ENCODE measurements at places on chromosomes 3 and 15.

GRCh38 chr3:190051641-190052040, 69.1 kb downstream of the P3H2 start:
- DNase-seq = no peak

DNA sequence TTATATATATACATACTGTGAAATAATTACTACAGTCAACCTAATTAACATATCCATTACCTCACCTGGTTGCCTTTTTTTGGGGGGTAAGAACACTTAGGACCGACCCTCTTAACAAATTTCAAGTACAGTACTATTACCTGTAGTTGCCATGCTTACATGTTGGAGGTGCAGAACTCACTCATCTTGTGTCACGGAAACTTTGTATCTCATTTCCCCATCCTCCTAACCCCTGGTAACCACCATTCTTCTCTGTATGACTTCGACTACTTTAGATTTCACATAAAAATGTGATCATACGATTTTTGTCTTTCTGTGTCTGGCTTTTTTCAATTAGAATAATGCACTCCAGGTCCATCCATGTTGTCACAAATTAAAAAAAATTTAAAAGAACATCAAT, 55.5 kb upstream of the MELTF start:
- DNase-seq = no peak

- DNase-seq = no peak
Measured at GRCh38 chr3:37223576-37223975, 49.2 kb upstream of the LRRFIP2 start.

- no peak for DNase-seq
Measured at GRCh38 chr3:10394491-10395025, 73.6 kb upstream of the SEC13 start.

GRCh38 chr3:60801307-60801706, 449.9 kb downstream of the FHIT start:
- DNase-seq = no peak

DNA sequence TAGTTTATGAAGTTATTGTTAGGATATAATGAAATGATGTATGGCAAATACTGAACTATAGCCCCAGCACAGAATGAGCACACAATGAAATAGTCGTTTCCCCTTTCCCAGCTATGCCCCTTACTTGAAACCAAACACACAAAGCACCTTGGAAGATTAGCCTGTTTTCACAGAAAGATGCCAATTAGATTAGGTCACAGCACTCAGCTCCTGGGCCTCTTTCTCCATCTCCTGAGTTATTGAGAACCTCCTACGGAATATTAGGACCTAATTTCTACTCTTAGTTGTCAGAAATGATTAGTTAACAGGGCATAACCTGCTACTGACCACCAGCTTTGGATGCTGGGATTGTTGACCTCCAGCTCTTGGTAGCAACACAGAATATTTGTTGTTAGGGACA, 269.4 kb upstream of the ROPN1 start:
- no peak for DNase-seq

GRCh38 chr3:141267629-141268028, 36.0 kb downstream of the PXYLP1 start:
- no peak for DNase-seq

- DNase-seq = peak; percentile 47
Measured at GRCh38 chr3:128875556-128876120, 3.8 kb upstream of the ACAD9 start.

- no peak for DNase-seq
Measured at GRCh38 chr3:47846186-47846879, 43.4 kb downstream of the DHX30 start.

DNA sequence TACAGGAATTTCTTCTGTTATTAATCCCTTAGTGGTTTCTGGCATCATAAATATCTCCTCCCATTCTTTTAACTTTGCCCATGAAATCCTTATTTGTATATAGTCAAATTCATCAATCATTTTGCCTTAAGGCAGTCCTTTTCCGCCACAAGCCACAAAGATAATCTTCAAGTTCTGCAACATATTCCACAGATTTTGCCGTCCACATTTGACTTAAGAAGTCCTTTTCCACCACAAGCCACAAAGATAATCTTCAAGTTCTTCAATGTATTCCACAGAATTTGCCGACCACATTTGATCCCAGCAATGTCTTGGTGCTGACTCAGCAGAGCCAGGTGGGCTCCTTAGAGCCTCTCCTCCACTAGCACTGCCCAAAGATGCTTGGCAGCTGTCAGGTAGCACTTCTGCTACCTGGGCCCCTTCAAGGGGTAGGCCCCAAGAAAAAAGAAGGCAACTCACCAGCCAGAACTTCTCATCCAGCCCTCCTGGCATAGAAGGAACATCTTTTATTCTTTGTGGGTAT, 35.0 kb downstream of the SEC22C start:
- no peak for DNase-seq

DNA sequence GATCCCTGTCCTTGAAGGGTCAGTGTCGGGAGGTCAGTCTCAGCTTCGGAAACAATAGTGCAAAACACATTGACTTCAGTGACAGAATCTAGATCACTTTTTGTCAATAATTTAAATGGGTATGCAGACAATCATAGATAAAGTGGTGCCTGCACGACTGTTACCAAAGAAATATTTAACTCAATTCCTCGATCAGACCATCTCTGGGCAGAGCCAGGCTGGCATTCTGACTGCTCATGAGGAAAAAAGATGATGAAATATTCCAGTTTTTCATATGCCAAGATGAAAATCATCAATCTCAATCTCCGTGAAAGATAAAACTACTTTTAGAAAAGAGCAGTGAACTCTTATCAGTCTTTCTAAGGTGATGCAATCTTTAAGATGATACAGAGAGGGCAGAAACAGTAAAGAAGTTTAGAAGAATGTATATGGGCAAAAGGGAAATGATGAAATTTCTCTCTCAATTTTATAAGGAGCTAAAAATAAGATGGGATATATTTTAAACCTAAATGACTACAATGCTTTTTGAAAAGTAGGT, 169.9 kb downstream of the WDR72 start:
- DNase-seq = no peak

DNA sequence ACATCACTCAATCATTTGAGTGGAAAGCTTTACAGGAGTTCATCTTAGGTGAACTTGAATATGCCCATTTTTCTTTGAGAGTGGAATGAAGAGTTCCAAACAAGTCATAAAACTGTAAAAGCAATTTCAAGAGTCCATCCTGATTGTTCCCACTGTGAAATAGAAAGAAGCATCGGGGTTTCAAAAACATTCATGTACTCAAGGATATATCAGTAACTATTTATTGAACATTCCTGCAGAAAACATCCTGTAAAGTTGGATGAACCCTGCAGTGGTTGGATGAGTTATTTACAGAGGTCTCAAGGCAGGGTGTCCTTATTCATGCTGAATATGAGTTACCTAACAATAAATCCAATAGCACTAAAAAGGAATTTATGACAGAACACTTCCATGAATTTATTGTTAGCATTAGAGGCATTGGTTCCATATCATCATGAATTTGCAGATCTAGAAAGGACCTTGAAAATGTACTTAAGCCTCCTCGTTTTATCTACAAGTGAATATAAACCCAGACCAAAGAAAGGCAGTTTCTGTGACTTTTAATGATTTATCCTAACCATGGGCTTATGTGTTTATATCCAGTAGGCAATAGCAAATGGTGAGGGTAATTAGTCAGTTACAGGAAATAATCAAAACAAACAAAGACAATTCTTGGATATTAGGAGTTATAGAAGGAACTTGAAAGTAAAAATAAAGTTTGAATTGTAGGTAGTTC, 361.9 kb upstream of the KCNMB2 start:
- DNase-seq = no peak

DNA sequence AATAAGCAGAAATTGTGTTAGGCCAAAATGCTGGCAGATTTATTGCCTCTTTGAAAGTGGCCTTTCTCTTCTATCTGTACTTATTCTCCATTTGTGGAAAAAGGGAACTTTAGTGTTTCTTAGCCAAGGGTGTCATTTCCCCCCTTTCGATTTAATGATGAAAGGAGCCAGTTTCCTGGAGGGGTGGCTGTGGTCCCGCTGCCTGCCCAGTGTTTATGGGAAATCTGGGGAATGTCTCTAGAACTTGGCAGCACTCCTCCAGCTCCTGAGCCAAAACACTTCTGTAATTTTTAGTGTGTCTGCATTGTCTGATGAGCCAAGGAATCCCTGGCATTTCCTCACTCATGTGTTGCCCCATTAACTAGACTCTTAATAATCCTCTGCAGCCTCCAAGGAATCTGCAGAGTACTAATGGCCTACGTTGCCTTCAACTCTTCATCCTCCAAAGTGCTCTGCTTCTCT, 448.8 kb downstream of the GRM7 start:
- no peak for DNase-seq

All from cerebellum (tissue), 4 donors.